ENCODE measurements at places on chromosomes 6 and 20. TPM values are rescaled to one million over a fixed set of nuclear protein-coding genes. Genes with fewer than 3 reads are reported as not detected.

Gene TULP4
- 18.8 TPM for total RNA-seq

Gene MLIP
- 0.59 TPM for total RNA-seq

Gene SLCO4A1
- total RNA-seq, result 0.74 TPM

Gene SMOC2
- total RNA-seq, result not detected

Gene SIRPB1
- 0.67 TPM for total RNA-seq

Gene IL17F
- not detected for total RNA-seq

Gene BPI
- not detected for total RNA-seq

Gene NEDD9
- 3.4 TPM for total RNA-seq

Gene MUC21
- total RNA-seq, result not detected

Gene TXLNB
- total RNA-seq, result 0.15 TPM

Gene SLC2A10
- 21.4 TPM for total RNA-seq

Gene SCAF8
- total RNA-seq, result 17.1 TPM

Gene NRN1
- total RNA-seq, result not detected

Gene ARFGEF3
- under 0.01 TPM for total RNA-seq

Gene BFSP1
- total RNA-seq, result 2.7 TPM

Gene IMPG1
- total RNA-seq, result not detected

Gene TMC2
- total RNA-seq, result not detected

Data from bronchus fibroblast of lung (primary cell).